D721Med (cell line): ENCODE measurements at places on chromosomes 5 and 9.

GRCh38 chr9:103928442-103928841 lies 165.7 kb upstream of the SMC2 start:
- DNase-seq, result no peak

DNA sequence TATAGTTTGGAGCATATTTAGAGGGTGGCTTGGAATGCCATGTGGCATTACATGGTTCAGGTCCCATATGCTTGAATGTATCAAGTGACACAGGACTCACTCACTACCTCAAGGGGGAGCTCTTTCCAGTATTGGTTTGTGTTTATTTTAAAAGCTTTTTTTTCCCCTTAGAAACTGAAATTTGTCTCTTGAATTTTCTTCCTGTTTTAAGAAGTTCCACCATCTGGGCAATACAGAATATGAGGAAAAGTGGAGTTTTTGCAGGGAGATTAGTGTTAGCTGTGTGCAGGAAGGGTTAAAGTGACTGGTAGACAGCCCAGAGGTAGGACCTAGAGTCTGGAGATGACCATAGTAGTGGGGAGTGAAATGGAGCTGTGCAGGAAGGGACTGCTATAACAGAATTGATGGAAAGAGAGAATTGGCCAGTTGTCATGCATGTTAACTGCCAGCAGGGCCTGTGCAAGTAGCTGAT lies 36.6 kb downstream of the CTNNA1 start:
- DNase-seq, result no peak

GRCh38 chr9:84667571-84668195 lies 1.8 kb upstream of the NTRK2 start:
- peak; percentile 12 for DNase-seq

GRCh38 chr5:175738602-175739133 lies 80.8 kb downstream of the HRH2 start:
- DNase-seq, result no peak

GRCh38 chr9:97744710-97745708 lies 47.9 kb upstream of the XPA start:
- no peak for DNase-seq

GRCh38 chr9:3292311-3292710 lies 233.5 kb downstream of the RFX3 start:
- no peak for DNase-seq

DNA sequence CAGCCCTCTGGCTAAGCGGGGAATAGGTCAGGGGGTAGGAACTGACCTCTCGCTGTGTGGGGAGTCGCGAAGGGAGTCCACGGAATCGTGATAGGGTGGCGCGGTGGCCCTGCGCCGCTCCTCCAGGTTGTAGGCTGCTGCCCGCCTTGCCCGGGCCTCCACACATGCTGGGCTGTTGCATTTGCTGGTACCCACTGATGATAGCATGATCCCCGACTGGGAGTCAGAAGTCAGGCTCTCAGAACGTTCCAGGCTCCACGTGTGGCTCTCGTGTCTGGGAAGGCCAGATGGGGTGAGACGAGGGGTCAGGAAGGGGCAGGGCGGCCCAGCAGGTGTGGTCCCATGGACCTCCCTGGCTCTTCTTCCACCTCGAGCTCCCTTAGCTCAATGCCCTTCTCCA lies 56.0 kb downstream of the PSD2 start:
- DNase-seq, result no peak

DNA sequence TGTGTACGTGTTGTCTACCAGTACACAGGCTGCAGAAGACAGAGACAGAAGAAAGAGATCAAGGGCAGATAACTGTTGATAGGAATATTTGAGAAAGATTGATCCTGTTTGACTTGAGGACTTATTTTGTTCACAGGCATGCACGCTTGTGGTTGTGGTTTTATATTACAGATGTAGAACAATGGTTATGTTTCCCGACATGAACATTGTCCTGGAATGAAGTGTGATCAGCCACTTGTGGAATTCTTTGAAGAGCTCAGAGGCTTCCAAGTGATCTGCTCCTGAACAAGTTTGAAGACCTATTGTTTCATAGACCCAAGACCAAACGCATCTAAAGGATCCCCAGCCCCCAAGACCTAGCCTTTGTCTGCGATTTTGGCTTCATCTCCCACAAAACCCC lies 13.7 kb downstream of the TEX53 start:
- DNase-seq, result no peak

GRCh38 chr5:57298985-57299491 lies 125.2 kb downstream of the GPBP1 start:
- no peak for DNase-seq

GRCh38 chr5:65030056-65030455 lies 261.3 kb downstream of the CWC27 start:
- no peak for DNase-seq

DNA sequence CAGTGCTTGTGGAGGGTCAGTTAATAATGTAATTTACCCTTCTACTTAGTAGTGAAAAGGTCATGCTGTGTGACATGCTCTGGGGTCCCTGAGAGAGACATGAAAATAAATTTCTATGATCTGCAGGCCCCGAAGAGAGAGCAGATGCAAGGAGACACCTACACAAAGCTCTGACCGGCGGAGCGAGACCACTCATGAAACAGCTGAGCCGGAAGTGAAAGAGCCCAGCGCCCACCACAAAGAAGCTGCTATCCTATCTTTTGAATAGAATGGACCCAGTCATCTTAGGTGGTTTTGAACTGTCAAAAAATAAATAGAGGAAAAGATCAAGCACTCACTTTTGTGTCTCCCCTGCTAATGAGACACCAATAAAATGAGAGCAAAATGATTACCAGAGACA lies 190.0 kb downstream of the MED10 start:
- DNase-seq, result no peak

GRCh38 chr5:149452665-149453617 lies 73.8 kb upstream of the IL17B start:
- DNase-seq, result no peak

DNA sequence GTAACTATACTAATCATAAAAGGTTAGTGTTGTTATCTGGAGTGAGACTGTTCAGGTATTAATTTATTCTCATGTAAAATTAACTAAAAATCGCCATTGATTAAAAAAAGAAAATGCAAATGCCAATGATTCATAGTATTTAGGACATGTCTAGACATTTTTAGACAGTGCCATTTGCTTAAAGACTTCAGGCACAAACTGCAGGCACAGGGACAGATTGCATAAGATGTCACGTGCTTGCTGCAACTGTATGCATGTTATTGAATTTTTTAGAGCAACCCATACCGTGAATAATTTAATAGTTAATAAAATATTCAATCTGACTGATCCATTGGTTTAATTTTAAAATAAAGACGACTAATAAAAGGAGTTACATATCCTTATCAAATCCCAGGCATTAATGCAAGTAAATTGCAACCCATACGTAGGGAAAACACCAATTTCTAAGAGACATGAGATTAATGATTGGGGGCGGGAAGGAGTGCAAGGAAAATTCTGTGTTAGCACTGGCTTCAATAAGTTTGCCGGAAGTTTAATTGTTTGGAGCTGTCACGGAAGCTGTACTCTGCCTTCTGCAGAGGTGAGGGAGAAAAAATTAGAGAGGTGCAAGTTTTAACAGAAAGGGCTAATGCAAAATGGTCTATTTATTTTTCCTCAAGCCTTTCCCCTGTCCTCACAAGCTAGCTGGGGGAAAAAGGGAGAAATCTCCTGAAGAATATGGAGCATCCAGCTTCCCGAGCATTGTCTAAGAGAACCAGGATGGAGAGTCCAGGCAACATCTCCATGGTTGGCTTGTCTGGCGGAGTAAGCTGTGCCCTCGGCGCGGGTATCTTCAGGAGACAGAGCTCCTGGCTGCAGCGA lies 2.9 kb downstream of the EDIL3 start:
- DNase-seq, result no peak

DNA sequence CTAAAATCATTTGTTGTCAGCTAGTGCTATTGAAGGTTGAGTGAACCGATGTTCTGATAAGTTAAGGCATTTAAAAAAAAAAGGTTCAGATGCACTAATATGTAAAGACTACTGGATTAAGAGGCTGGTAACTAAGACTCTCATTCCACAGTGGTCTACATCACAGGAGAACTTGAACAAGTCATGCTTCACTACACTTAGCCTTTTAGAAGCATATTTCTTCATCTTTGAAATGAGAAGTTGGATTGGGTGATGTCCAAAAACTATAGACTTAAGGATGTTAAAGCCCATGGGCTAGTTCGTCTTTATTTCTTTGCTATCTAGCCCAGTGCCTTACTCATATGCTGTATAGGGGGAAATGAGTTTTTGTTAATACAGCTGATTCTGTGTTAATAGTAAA lies 107.2 kb downstream of the NDUFS4 start:
- no peak for DNase-seq

GRCh38 chr9:4796988-4797853 lies 4.5 kb downstream of the RCL1 start:
- no peak for DNase-seq

DNA sequence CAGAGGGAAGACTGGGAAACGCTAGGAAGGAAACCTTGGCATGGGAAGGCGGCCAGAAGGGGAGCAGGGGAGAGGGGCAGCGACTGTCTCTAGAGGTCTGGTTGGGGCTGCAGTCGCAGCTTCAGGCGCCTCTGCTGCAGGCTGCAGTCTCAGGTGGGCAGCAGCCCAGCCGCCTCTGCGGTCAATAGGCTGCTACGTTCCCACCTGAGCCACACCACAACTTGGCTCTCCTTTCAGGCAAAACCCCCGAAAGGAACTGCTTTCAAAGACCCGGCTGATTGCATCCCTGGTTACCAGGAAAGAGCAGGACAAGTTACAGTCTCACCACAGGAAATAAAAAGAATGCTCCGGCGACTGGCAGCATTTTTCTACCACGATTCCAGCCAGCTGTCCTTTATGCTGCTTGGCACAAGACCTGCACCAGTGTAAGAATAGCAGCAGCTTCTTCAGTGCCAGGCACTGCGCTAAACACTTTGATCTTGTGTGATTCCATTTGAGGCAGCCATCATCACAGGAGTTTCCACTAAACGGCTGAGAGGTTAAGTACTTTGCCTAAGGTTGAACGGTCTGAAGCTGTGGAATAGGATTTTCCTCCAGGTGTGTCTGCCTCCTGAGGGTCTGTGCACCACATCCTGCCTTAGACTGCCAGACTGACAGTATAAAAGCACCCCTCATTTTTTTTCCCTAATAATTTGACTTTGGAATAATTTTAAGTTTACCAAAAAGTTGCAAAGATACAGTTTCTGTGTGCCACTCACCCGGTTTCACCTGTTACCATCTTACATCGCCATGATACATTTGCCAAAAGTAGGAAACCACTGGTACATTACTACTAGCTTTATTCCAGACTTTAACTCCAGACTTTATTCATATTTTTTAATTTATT lies 7.5 kb downstream of the RPS14 start:
- no peak for DNase-seq

DNA sequence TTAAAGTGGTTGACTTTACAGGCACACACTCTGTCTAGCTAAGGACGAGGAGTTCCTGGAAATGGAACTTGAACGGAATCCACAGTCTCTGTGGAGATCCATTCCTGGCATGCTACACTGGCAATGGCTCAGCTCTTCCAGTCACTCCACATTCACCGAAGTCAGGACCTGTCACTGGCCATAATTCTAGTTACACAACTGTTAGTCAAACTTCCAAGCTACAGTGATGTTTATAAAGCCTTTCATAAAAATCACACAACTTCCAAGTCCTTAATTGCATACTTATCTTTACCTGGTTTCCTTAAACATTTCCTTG lies 15.7 kb downstream of the CDC14B start:
- DNase-seq, result no peak

DNA sequence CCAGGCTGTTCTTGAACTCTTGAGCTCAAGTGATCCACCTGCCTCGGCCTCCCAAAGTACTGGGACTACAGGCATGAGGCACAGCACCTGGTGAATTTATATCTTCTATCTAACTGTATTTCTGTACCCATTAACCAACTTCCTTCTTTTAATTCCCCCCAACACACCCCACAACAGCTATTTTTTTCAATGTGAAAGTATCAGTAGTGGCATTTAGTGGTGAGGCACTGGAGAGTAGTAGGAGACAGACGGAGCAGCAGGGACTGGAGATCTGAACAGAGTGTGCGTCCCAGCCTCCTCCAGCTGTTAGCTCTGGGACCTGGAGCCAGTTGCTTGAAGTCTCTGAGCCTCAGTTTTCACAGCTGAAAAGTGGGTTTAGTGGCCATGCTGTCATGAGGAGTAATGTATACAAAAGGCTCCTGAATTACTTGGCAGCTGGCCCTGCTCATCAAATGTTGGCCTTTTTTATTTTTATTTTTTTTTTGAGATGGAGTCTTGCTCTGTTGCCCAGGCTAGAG lies 11.0 kb upstream of the EEIG1 start:
- no peak for DNase-seq

DNA sequence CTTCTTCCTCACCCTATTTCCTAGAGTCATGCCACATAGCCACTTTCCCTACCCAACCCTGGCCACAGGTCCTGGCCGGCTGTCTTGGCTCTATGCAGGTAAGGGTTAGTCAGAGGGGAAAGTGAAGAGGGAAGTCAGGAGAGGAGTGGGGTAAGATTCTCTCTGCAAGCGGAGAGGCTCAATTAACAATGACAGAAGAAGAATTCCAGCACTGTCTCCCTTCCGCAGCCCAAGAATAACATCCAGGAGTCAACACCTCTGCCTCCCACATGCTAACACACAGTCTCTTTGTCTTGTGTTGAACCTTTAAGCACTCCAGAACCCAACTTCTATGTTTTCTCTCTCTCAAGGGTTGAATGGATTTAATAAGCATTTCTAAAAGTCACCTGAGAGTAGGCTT lies 235.1 kb upstream of the ANKRD55 start:
- no peak for DNase-seq

DNA sequence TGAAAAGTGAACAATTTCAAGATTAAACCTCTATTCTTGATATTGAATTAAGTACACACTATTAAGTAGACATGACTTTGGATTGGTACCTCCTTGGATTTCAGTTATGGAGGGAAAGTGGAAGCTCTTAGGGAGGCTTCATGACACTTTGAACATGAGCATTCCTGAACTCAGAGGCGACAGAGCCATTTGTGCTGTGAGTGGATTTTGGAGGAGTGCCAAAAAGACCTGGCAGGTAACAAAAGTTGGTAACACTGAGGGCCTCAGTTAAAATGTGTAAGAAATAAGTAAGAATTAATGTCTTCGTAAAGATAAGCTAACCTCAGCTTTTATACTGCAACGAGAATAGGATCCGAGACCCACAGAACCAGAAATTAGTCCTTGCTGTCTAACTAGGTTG lies 356.7 kb downstream of the ARRDC3 start:
- no peak for DNase-seq

- no peak for DNase-seq
These were observed 181.9 kb upstream of the HMHB1 start for GRCh38 chr5:143629871-143630659.
